ENCODE measurements at places on chromosomes 7 and 10.

DNA sequence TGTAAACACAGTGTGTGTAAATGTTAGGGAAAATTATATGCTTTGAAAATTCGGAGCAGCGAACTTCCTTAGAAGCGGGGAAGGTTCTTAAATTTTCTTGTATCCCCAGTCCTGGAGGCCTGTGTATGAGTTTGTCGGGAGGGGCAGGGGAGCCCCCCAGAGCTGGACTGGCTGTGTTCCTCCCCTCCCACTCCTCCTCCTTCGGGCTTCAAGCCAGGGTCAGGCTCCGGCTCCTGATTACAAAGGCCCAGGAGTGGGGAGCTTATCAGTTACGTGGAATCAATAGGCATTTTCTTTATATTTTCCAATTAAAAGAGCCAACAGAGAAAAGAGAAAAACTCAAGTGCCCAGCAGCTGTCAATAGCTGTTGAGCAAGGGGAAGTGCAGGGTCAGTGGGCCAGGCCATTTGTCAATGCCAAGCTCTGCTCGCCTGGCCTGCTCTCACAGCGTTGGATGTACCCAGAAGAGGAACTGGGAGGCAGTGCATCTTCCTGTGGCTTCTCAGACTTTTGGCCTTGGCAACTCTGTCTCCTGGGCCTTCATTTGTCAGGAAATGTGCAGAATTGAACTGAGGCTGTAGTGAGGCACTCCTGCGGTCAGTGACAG lies 156.9 kb upstream of the PCBD1 start:
- DNase-seq = no peak

- DNase-seq = no peak
These were observed 164.9 kb downstream of the DGKI start for GRCh38 chr7:137681657-137682562.

- DNase-seq = no peak
These were observed 7.6 kb downstream of the SERPINE1 start for GRCh38 chr7:101134399-101134980.

DNA sequence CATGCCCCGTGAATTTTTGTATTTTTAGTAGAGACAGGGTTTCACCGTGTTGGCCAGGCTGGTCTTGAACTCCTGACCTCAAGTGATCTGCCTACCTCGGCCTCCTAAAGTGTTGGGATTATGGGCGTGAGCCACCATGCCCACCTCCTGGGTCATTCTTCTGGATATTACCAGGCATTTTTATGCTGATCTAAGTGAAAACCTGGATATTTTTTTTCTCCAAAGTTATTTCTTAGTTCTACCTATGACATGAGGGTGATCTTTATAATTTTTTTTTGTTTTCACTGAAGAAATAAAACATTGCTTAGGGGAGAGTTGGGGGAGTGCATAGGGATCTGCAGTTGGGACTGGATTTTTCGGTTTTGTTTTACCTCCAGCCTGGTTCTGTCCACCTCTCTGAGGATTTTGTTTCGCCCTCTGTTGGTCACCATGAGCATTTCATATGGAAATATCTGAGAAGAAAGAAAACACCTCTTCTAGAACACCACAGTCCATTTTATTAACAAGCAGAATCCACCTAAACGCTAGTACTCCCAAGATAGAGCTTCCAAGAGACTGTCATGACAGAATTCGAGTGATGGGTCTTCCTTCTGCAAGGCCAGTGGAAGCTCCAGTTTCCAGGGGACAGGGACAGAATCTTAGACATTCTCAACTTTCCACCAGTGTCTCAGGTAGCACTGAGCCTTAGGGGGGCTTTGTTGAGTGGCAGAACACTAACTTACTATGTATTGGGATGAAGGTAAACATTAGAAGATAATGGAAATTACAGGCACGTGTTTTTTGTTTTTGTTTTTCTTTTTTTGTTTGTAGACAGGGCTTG lies 33.4 kb upstream of the AFAP1L2 start:
- no peak for DNase-seq

- no peak for DNase-seq
These were observed 5.1 kb upstream of the SMC3 start for GRCh38 chr10:110562348-110562747.

GRCh38 chr7:37671876-37672275 lies 11.7 kb upstream of the GPR141 start:
- no peak for DNase-seq

GRCh38 chr10:76743169-76743568 lies 894.4 kb downstream of the KCNMA1 start:
- DNase-seq = no peak

- no peak for DNase-seq
These were observed 86.4 kb upstream of the SAMD8 start for GRCh38 chr10:75024971-75025523.

- no peak for DNase-seq
These were observed 83.1 kb upstream of the CHCHD3 start for GRCh38 chr7:133165001-133165400.

GRCh38 chr7:44152971-44153947 lies 12.1 kb upstream of the MYL7 start:
- no peak for DNase-seq

- no peak for DNase-seq
These were observed 43.6 kb downstream of the PLCE1 start for GRCh38 chr10:94037286-94037685.

GRCh38 chr7:128963327-128963757 lies 25.6 kb downstream of the IRF5 start:
- DNase-seq = no peak

DNA sequence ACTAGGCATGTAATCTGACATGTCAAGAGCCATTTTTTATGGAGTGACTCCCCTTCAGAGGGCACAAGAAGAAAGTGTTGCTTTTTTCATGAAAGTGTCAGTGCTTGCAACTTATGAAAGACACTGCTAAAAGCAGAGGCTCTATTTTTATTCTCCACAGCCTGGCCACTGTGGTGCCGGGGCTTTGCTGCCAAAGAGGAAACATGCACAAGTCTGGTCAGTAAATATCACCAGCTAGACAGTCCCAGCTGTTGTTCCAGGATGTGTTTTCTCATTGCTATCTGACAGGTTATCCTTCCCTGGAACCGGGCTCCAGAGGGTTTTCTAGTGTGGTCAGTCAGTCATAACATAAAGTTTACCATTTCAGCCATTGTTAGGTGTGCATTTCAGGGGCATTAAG lies 180.7 kb upstream of the PITRM1 start:
- no peak for DNase-seq

GRCh38 chr10:113473851-113474250 lies 79.0 kb upstream of the HABP2 start:
- DNase-seq = no peak

DNA sequence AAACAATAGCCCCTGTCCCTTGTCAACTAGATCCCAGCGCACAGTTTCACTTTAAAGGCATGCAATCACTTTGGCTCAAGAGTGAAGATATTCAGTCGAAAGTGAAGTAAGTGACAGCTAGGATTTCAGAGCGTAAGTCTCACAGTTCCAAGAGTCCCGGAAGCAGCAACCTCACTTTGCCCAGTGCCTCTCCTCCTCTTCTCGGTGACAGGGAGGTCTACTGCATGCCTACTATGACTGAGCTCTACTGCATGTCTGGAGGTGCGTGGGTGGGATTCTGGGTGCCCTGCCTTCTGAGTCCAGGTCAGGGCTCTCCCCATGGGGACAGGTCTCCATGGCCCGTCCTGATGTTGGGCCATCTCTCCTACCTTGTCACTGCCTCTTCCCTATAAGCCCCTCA lies 17.0 kb downstream of the PRKCQ start:
- peak; percentile 64 for DNase-seq

- DNase-seq = no peak
These were observed 113.4 kb downstream of the SRI start for GRCh38 chr7:88106434-88106833.

- no peak for DNase-seq
These were observed 36.1 kb upstream of the CUL1 start for GRCh38 chr7:148662646-148663045.

GRCh38 chr7:77877791-77878190 lies 79.2 kb downstream of the PHTF2 start:
- no peak for DNase-seq

- no peak for DNase-seq
These were observed 113.6 kb downstream of the CCNY start for GRCh38 chr10:35449944-35450343.

GRCh38 chr7:132446666-132447278 lies 129.5 kb downstream of the PLXNA4 start:
- DNase-seq = no peak

DNA sequence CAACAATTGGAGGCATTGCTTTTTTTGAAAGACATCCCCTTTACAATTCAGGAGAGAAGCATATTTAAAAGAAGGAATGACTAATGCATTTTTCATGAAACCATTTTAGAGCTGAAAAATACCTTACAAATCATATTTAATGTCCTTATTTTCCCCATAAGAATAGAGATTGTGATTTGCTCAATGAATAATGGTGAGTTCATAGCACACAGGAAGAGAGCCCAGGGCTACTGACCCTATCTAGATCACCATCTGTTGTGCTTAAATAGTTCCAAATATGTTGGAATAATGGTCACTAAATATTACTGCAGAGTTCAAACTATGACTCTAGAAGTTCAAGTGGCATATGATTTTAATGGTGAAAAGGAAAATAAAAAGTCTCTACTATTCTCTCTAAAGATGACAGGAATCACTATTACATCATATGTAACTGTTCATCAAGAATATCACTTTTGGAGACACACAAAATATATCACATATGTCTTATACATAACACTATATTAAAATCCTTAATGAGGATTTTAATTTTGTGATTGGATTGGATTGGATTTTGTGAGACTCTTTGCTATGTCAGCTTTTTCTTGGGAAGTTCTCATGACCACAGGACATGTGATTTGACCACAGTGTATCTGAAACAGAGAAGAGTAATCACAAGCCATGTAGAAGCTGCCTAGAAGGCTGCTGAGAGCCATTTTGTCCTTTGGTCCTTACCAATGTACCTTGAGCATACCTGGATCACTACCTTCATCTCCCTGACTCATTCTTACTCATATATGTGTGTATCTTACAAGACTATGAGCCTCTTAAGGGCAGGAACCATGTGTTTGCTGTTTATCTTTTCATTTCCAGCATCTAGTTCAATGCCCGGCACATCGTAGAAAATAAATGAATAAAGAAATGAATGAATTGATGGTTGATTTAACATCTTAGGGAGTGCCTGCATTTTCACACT lies 26.4 kb downstream of the SLC16A9 start:
- DNase-seq = no peak

- DNase-seq = peak; percentile 44
These were observed 72.5 kb upstream of the UCN3 start for GRCh38 chr10:5292196-5292735.

- DNase-seq = no peak
These were observed 154.1 kb downstream of the KIAA1217 start for GRCh38 chr10:24363070-24363469.

DNA sequence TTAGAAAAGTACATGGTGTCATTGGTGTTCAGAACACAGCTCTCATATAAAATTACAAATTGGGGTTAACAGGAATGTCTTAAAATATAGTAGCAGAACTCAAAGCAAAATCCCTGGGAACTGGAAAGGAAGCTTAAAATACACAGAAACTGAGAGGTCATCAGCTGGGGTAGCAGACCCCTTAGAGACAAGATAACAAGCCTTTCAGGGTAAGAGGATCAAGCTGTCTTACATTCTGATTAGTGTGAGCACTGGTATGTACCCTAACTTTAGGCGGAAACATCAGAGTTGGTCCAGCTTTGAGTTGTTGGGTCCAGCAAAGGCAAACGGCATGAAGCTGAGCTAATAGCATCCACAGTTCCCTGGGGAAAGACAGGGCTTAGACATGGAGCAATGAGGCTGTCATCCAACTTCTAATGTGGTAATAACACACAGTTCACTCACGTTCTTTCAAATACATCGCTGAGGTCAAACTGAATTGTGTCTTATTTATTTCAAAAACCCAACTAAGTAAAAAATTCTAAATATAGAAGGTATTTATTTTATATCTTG lies 32.6 kb downstream of the ARHGAP21 start:
- DNase-seq = no peak

- no peak for DNase-seq
These were observed 113.7 kb downstream of the RAB11FIP2 start for GRCh38 chr10:117933036-117933435.

DNA sequence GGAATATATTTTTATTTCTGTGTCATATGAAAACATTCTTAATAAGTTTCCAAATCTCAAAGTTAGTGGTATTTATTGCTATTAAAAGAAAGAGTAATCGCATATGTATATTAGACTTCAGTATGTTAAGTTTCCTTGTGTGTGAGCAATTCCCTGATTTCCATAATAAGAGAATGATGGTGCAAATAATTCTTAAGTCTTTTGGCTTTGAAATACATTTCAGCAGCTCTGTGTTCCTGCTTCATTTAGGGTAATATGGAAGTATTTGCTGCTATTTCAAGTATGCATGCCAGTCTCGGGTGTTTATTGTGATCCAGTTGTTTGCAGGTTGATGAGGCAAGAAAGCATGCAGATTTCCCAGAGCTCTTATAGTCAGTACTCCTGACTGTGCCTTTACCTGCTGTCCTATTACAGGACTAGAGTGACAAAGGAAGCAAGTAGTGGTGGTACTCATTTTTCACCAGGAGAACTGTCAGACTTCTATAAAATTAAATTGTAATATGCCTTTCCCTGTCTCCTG lies 43.7 kb downstream of the FGFBP3 start:
- DNase-seq = no peak

- no peak for DNase-seq
These were observed 535.0 kb upstream of the FZD8 start for GRCh38 chr10:36177071-36177470.

DNA sequence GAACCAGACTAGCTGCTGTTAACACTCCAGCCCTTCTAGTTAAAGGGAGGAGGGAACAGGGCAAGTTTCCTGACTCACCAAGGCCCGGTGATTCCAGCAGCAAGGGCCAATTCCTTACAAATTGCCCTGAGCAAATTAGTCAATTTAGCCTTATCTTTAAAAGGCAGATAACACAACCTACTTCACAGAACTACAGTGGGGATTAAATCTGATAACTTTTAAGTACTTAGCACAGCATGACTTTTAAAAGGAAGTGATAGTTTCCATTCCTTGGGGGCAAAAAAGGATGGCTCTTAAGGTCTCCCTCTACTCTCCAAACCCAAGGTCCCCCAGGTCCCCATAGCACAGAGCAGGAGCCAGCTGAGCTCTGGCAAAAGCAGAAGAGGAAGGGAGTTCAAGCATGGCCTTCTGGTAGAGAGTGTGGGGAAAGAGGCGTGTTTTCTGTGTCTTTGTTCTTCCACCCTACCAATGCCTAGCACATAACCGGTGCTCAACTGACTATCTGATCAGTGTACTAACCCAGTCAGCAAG lies 4.0 kb downstream of the CDCA7L start:
- no peak for DNase-seq

- DNase-seq = no peak
These were observed 84.0 kb downstream of the ARL4A start for GRCh38 chr7:12771378-12771877.

DNA sequence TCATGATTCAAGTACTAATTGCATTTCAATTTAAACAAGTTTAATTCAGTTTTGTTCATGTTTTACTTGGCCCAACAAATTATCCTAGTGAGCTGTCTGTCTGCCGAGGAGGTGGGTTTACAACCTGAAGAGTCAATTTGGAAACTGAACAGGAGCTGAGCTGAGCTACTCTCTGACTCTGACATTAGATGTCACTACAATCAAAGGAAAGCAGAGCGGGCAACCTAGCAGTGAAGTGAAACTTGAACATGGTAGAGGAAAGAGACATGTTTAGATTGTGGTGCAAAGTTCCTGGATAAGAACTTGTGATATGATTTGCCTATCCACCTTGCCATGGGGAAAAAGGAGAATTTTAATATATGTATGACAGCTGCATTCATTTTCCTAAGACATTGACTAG lies 9.6 kb upstream of the AGR3 start:
- DNase-seq = no peak

GRCh38 chr7:44061645-44062179 lies 3.7 kb downstream of the PGAM2 start:
- DNase-seq = peak; percentile 24

GRCh38 chr7:114791771-114792170 lies 130.1 kb upstream of the MDFIC start:
- DNase-seq = no peak
